ENCODE measurements at places on chromosomes 11 and 22.

DNA sequence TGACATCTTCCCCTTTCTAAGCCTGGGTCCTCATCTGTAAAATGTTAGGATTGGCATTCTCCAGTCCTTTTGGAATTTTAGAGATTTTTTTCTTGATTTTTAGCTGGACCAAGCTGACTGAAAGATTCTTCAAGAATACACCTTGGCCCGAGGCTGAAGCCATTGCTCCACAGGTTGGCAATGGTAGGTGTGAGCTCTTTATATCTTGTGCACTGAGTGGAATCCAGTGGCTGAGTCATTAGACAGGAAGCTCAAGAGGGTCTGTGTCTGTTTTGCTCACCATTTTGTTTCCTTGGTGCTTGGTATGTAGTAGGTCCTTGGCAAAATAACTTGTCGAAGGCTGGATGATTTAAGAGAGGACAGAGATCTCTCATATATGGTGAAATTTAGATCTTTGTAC is 6.2 kb downstream of the EIF3L start:
- no peak for DNase-seq

DNA sequence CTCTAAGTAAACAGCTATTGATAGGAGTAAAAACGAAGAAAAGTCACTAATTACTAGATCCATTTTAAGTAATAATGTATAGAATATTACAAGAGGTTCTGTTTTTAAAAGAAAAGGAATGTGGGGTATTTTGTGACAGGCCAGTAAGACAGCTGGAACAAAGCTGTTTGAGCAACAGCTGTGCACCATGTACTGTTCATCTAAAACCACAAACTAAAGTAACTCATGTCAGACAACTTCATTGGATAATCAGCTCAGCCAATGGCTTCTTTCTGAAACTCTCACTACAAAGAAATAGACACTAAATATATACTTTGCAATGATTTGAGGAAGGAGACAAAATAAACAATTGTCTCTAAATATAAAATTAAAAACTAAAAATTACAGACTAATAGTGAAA is 16.1 kb downstream of the RRAS2 start:
- DNase-seq = no peak

- DNase-seq = no peak
These were observed 16.3 kb upstream of the C11orf87 start for GRCh38 chr11:109405671-109406070.

GRCh38 chr11:45304111-45304991 is 18.2 kb upstream of the SYT13 start:
- no peak for DNase-seq

DNA sequence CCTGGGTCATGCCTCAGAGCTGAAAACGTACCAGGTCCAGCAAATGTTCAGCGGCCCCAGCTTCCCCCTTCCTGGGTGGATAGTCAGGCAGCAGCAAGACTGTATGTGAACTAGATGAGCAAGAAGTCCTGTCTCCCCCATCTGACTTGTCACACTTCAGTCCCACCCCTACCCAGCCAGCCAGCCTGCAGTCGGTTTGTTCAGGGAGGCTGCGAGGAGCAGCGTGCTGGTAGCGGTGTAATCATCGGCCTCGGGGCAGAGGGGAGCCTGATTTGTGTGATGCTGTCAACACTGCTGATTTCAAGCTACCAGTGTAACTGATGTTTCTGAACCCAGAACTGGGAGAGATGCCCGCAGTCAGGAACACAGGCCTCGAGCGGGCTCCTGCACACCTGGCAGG is 9.6 kb downstream of the TMEM258 start:
- DNase-seq = no peak

GRCh38 chr11:96062134-96062533 is 138.2 kb upstream of the MTMR2 start:
- DNase-seq = no peak

GRCh38 chr11:119530509-119530908 is 107.5 kb upstream of the THY1 start:
- DNase-seq = no peak

GRCh38 chr11:66151273-66151672 is 81.2 kb downstream of the PACS1 start:
- no peak for DNase-seq

GRCh38 chr11:11279956-11280689 is 72.9 kb downstream of the CSNK2A3 start:
- no peak for DNase-seq

DNA sequence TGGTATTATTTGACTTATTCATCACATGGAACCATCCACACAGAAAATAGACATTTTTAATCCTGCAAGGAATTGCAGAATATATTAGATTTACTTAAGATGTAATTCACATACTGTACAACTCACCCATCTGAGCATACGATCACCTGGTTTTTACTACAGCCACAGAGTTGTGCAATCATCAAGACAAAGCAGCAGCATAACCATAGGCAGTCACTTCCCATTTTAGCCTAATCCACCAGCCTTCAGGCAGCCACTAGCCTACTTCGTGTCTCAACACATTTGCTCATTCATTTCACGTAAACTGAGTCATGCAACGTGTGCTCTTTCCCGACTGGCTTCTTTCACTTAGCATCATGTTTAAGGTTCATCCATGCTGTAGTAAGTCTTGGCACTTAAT is 23.0 kb downstream of the PIWIL3 start:
- DNase-seq = no peak

DNA sequence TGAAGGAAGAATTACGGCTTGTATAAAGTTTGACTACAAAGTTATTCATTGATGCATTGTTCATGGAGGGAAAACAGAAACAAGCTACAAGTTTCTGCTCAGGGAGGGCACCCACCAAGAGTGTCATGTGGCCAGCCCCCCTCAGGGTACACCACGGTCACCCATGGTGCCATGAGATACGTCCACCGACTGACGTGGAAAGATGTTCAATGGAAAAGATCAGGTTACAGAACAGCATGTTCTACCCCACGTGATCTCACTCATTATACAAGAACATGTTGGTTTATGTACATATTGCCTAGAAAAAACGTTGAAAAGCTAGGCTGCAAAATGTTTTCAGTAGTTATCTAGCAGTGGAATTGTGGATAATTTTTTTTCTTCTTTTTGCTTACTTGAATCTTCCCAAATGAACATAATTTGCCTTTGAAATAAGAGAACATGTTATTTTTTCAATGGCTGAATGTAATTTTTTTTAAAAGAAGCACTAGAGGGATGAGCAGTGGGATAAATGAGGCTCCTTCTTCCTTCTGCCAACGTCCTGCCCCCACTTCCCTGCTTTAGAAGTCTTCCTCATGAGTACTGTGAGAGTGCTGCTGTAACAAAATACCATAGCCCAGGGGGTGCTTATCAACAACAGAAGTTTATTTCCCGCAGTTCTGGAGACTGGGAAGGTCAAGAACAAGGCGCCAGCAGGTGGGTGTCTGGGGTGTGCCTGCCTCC is 22.5 kb downstream of the RCN1 start:
- no peak for DNase-seq

DNA sequence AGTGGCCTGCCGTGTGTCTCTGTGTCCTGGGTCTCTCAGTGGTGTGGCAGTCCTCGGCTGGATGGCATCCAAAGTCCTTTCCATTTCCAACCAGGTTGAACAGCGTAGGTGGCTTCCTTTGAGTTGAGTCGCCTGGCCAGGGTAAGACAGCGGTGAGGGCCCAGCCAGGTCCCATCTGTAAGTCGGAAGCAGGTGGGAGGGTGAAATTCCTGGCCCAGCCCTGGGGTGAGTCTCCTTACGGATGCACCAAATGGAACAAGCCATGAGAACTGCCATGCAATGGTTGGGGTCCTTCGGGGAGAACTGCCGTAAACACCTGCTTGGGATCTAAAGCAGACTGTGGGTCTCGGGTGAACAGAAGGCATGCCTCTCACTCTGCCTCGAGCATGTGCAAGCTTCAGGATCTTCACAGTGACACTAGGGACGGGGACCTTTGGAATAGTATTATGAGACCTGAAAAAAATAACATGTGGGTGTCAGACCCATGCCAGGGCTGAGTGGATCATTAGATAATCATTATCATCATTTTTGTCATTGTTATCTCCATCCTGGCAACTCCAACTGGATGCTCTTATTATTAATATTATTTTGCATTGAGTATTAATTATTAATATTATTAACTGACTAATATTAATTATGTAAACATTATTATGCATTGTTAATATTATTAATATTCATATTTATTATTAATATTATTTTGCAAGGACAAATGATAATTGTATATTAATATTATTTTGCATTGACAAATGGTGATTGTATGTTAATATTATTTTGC is 57.7 kb upstream of the LINC01488 start:
- DNase-seq = no peak

GRCh38 chr11:96317571-96317970 is 25.4 kb downstream of the MAML2 start:
- DNase-seq = no peak
